ENCODE measurements at places on chromosomes 11 and 22. TPM values are rescaled to one million over a fixed set of nuclear protein-coding genes. Genes with fewer than 3 reads are reported as not detected.

OR51B4 gene
- total RNA-seq: not detected

GRCh38 chr11:118621071-118621783 lies 13.8 kb downstream of the PHLDB1 start:
- H3K36me3 ChIP-seq: peaks cover 16% of the 10 kb centered on the region
- H3K4me3 ChIP-seq: peak overlapping the region; percentile 60
- peak overlapping the region; percentile 92 for H3K27ac ChIP-seq
- no peaks in the 10 kb centered on the region for H3K27me3 ChIP-seq
- H3K4me1 ChIP-seq: peaks cover 84% of the 10 kb centered on the region
- DNase-seq: peak; percentile 96

DNA sequence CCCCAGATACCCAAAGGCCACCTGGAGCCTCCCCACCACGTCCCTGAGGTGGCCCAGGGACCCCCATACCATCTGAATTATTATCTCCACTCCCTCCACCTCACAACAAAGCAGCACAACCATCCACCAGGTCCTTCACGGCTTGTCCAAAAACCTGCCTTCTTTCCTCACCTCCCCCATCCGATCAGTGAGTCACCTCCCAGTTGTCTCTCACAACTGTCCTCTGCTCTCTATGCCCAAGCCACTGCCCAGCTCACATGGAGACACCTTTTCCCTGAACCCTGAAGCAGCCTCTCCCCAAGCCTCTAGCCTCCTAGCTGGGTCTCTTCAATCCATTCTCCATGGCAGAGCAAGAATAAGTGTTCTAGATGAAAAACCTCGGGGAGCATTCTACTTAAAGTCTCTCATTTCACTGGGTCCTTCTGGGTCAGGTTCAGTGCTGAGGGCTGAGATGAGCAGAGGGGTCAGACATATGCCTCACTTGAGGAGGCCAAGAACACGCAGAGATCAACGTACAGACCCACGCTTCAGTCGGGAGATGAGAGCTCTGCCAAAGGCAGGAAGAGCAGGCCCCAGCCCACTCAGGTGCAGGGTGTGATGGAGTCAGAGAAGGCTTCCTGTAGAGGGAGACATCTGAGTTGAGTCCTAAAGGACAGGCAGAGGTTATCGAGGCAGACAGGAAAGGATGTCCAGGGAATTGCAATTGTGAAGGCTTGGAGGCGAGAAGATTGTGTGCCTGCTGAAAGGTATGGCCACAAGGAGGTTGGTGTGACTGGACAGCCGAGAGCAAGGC lies 74.7 kb downstream of the PDE2A start:
- no peaks in the 10 kb centered on the region for H3K27me3 ChIP-seq
- no peak overlapping the region for H3K27ac ChIP-seq
- peaks cover 5% of the 10 kb centered on the region for H3K36me3 ChIP-seq
- H3K4me3 ChIP-seq: no peak overlapping the region

DNA sequence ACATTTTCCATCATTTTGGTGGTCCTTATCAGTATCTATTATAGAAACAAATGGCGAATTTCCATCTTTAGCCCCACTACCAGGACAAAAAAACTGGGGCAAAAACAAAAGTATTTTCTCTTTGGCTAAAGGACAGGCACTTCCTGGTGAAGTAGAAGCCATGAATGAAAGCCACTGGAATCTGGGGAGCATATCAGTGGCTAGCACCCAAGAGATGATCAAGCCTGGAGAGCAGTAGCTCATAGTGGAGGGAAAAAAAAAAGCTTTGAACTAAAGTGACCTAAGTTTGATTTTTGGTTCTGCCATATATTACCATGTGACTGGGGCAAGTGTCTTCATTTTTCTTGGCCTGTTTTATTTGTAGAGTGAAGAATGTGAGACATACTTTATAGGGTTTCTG lies 272.3 kb downstream of the GUCY1A2 start:
- no peaks in the 10 kb centered on the region for H3K36me3 ChIP-seq
- no peak overlapping the region for H3K27ac ChIP-seq
- H3K4me1 ChIP-seq: no peaks in the 10 kb centered on the region
- H3K27me3 ChIP-seq: no peaks in the 10 kb centered on the region
- no peak for DNase-seq

GRCh38 chr11:110613197-110613918 lies 98.9 kb downstream of the ARHGAP20 start:
- no peaks in the 10 kb centered on the region for H3K27me3 ChIP-seq
- no peaks in the 10 kb centered on the region for H3K36me3 ChIP-seq
- H3K4me1 ChIP-seq: no peaks in the 10 kb centered on the region
- H3K27ac ChIP-seq: no peak overlapping the region

DNA sequence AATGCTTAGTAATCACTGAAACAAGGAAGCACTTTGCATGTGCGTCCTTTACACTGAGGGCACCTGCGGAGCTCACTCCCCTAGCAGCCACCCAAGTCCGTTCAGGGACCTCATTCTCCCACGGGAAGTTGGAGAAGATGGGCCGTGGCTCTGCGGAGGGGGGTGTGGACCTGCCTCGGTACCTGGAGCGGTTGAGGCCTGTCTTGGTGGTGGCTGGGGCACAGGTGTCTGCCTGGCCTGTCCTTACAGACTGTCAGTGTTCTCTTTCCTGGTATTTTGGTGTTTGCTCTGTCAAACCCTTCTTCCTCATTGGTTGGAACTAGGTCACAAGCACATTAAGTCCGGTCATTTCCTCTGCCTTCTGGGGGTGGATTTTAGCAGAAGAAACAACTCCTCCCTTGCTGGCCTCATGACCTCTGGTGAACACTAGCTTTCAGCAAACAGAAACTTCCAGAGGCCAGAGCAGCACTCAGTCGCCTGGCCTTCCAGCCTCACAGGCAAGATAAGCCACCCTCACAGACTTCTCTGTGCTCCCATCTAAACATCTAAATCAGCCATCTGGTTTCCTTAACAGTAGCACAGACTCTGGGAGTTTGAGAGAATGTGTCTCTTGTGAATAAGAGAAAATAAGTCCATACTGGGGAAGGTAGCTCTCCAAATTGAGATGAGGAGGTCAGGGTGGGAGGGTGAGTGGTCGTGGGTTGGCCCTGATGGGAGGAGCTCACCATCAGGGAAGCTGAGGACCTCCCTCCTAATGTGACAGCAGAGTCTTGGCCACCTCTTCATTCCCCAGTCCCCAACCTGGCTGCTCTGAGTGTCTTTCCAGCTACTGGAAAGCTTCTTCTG lies 8.6 kb downstream of the SNAP29 start:
- H3K27me3 ChIP-seq: no peaks in the 10 kb centered on the region
- peaks cover 41% of the 10 kb centered on the region for H3K4me1 ChIP-seq
- DNase-seq: peak; percentile 93
- H3K36me3 ChIP-seq: peaks cover 73% of the 10 kb centered on the region
- H3K4me3 ChIP-seq: no peak overlapping the region

DNA sequence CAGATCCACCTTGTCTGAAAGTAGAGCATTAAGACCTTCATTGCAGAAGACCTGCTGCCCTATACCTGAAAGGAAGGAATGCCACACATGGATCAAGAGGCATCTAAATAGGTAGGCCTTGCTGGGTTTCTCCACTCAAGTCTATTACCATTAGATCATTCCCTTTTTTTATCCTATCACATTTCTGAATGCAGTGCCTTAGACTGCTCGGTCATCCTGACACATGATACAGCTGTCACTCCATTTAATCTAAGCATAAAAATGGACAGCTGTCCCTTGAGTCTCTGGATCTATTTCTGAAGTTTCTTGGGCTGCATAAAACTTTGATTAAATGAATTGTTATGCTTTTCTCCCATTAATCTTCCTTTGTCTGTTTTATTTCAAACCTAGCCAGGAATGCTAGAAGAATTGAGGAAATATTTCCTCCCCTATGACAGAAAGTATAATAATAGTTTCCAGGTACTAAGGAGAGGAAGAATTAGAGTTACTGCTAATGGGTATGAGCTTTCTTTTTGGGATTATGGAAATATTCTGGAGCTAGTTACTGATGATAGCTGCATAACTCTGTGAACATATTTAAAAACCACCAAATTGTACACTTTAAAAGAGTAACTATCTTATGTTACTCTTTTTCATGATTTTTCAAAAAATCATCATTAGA lies 88.0 kb downstream of the DLG2 start:
- no peaks in the 10 kb centered on the region for H3K27me3 ChIP-seq
- H3K4me3 ChIP-seq: no peak overlapping the region
- peaks cover 23% of the 10 kb centered on the region for H3K36me3 ChIP-seq
- H3K4me1 ChIP-seq: peaks cover 18% of the 10 kb centered on the region
- no peak for DNase-seq
- H3K27ac ChIP-seq: no peak overlapping the region

GRCh38 chr22:19962246-19962908 lies 20.8 kb upstream of the TXNRD2 start:
- peaks cover 52% of the 10 kb centered on the region for H3K36me3 ChIP-seq
- H3K4me1 ChIP-seq: peaks cover 28% of the 10 kb centered on the region
- no peak for DNase-seq
- no peaks in the 10 kb centered on the region for H3K27me3 ChIP-seq
- H3K27ac ChIP-seq: no peak overlapping the region

GRCh38 chr22:47174671-47175112 lies 412.2 kb downstream of the TBC1D22A start:
- H3K36me3 ChIP-seq: peaks cover 44% of the 10 kb centered on the region
- H3K27ac ChIP-seq: no peak overlapping the region
- H3K4me1 ChIP-seq: no peaks in the 10 kb centered on the region
- DNase-seq: no peak
- no peak overlapping the region for H3K4me3 ChIP-seq

GRCh38 chr11:71221201-71221600 lies 31.2 kb downstream of the SHANK2 start:
- peaks cover 34% of the 10 kb centered on the region for H3K27me3 ChIP-seq
- no peak overlapping the region for H3K4me3 ChIP-seq
- H3K36me3 ChIP-seq: no peaks in the 10 kb centered on the region
- no peak overlapping the region for H3K27ac ChIP-seq
- DNase-seq: no peak

- H3K27me3 ChIP-seq: no peaks in the 10 kb centered on the region
- no peaks in the 10 kb centered on the region for H3K4me1 ChIP-seq
These were observed 109.4 kb downstream of the KCNQ1OT1 start for GRCh38 chr11:2590131-2590964.

- H3K27me3 ChIP-seq: no peaks in the 10 kb centered on the region
- H3K4me1 ChIP-seq: peaks cover 71% of the 10 kb centered on the region
- DNase-seq: no peak
- H3K36me3 ChIP-seq: no peaks in the 10 kb centered on the region
These were observed 618 bp upstream of the CERK start for GRCh38 chr22:46738647-46739093.

- H3K27ac ChIP-seq: no peak overlapping the region
- H3K36me3 ChIP-seq: no peaks in the 10 kb centered on the region
- no peak overlapping the region for H3K4me3 ChIP-seq
- no peak for DNase-seq
- H3K27me3 ChIP-seq: no peaks in the 10 kb centered on the region
- no peaks in the 10 kb centered on the region for H3K4me1 ChIP-seq
These were observed 33.7 kb downstream of the SVIP start for GRCh38 chr11:22795914-22796313.

DNA sequence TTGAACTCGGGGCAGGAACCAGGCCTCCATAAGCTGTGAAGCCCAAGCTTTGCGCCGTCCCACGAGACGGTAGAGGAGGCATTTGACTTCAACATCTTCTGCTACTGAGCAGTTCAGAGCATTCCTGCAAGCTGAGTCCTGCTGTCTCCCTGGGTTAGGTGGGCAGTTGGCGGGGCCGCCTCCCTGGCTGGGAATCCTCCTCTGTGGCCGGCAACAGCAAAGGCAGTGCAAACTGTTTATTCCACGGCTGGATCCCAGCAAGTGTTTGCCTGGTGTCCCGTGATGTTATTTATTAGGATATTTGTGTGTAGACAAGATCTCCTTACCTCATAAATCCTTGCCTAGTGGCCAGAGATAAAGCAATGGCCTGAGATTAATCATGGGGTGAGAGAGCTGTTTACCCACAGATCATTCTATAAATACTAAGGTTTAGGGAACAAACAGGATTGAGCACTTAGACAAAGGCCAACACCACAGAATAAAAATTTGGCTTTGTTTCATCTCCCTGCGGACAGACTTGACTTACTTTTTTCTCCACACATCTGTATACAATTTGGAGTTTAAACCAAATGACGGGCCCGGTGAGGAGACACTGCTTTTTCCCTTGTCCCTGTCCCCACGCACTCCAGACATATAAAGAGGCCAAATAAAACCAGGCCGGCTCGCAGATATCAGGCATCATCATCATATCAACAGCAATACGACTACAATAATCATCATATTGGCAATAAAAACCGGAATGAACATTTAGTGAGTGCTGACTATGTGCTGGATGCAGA lies 63.4 kb downstream of the NAT10 start:
- H3K27me3 ChIP-seq: no peaks in the 10 kb centered on the region
- no peak for DNase-seq
- no peaks in the 10 kb centered on the region for H3K36me3 ChIP-seq
- no peak overlapping the region for H3K27ac ChIP-seq

- no peak overlapping the region for H3K27ac ChIP-seq
- no peak overlapping the region for H3K4me3 ChIP-seq
- H3K4me1 ChIP-seq: no peaks in the 10 kb centered on the region
- no peak for DNase-seq
These were observed 38.8 kb upstream of the TOLLIP start for GRCh38 chr11:1348146-1348795.

DNA sequence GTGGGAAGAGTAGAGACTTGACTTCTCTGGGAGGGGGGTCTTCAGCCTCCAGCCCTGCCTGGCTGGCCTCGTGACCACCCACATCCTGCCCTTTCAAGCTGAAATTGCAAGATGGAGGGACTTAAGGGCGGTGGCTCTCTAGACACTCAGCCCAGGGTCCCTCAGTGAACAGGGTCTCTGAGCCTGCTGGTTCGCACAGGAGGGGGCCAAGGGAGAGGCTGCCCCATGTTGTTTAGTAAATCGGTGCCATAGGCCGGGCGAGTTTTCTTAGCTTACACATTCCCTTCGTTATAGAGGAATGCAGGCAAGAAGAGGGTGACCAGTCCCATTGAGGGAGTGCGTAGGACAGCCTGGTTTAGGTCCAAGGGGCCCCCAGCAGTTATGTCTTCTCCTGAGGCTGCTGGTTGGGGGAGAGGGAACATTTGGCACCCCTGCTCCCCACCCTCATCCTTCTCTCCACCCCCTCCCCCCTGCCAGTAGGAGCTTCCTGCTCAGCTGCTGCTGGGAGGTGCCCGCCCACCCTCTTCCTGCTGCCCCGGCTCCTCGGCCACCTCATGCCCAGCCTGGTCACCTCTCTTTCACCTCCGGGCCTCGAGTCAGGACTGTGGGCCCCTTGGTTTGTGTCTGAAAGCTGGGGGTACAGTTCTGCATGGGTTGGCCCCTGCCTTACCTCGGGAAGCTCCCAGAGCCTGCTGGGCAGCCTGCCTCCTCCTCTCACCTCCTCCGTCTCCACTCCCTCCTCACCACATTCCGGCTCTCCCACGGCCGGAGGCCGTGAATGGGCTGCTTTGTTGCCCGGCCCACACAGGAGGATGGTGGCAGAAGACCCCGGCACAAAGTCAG lies 3.9 kb downstream of the FRMD8 start:
- peaks cover 68% of the 10 kb centered on the region for H3K4me1 ChIP-seq
- peak overlapping the region; percentile 22 for H3K4me3 ChIP-seq
- DNase-seq: no peak

DNA sequence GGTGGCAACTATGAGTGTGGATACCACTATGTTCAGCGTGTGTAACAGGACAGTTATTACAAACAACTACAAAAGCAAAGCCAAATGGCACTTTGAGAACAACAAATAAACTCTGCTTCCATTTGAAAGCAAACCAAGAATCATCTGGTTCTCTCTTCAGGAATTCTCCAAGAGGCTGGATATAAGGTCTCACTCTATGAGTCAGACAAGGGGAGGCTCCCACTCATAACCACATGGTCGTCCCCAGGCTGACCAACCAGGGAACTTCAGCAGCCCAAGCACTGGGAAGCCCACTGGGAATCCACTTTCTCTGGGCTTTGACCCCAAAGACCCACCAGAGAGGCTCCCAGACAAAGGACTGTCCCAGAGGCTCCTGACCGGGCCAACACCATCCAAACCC lies 35.3 kb downstream of the DGCR2 start:
- no peak overlapping the region for H3K4me3 ChIP-seq
- H3K4me1 ChIP-seq: peaks cover 11% of the 10 kb centered on the region
- DNase-seq: no peak
- no peaks in the 10 kb centered on the region for H3K36me3 ChIP-seq
- no peak overlapping the region for H3K27ac ChIP-seq

Data from esophagus muscularis mucosa (tissue), 4 donors.